ENCODE measurements at places on chromosomes 2 and 18.
A peak's percentile ranks its signal among the peaks of the same experiment; 100 is the strongest.

- DNase-seq, result no peak
These were observed 633.4 kb downstream of the DPP10 start for GRCh38 chr2:115075800-115076199.

GRCh38 chr2:120953843-120954584, 218.3 kb downstream of the GLI2 start:
- DNase-seq, result no peak

DNA sequence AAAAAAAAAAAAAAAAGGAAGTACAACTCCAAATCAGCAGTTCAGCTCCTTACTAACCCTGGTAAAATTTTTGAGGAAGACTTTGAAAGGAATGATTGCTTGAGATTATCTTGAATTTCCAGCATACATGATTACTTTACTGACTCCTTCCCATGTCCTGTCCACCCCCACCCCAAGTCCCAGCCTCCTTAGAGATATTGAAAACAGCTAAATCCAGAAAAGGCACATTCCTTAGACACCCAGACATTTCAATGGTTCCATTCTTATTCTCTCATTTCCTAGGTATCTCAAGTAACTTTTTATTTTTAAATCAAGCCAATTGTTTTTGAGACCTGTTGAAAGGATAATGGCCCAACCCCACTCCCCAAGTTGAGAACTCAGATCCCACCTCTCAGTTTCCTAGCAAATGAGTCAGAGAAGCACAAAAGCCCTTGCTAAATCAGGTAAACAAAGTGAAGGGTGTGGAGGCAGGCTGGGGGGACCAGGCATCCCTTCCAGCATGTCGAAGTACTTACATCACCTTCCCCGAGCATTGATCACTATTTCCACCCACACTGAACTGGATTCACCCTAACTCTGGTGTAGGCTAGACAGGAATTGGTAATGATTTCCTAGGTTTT, 95.4 kb upstream of the FZD7 start:
- no peak for DNase-seq

- DNase-seq, result peak; percentile 4
These were observed 759.4 kb downstream of the CBLN2 start for GRCh38 chr18:71784777-71785176.
